ENCODE measurements at places on chromosomes 1 and 21.

- no peak for DNase-seq
These were observed 90.5 kb upstream of the TTC34 start for GRCh38 chr1:2891923-2892448.

DNA sequence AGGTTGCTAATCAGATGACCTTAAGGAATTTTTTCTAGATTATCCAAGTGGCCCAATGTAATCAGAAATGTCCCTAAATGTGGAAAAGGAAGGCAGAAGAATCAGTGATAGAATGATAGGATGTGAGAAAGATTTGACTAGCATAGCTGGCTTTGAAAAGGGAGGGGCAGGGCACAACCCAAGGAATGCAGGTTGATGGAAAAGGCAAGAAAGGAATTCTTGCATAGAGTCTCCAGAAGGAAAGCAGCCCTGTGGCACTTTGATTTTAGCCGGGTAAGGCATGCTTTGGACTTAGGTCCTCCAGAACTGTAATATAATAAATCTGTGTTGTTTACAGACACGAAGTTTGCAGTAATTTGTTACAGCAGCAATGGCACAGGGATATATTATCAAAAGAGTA lies 375.7 kb upstream of the B3GALT2 start:
- no peak for DNase-seq

GRCh38 chr21:24976238-24976637 lies 631.0 kb downstream of the MRPL39 start:
- DNase-seq: no peak

DNA sequence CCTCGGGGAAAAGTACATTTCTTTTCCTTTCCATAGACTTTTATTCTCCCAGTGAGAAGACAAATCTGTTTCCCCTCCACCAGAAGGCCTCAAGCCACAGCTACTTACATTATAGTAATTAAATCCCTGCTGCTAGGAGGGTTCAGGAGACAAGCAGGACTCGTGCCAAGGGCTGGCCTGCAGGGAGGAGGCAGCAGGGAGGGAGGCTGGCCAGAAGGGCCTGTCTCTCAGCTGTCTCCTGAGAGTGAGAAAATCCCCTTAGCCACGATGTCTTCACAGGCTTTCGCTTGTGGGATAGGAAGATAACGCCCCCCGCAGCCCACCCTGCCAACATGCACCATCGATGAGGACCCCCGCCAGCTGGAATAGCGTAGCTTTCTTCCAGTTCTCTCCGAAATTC lies 14.0 kb downstream of the KCNN3 start:
- no peak for DNase-seq

DNA sequence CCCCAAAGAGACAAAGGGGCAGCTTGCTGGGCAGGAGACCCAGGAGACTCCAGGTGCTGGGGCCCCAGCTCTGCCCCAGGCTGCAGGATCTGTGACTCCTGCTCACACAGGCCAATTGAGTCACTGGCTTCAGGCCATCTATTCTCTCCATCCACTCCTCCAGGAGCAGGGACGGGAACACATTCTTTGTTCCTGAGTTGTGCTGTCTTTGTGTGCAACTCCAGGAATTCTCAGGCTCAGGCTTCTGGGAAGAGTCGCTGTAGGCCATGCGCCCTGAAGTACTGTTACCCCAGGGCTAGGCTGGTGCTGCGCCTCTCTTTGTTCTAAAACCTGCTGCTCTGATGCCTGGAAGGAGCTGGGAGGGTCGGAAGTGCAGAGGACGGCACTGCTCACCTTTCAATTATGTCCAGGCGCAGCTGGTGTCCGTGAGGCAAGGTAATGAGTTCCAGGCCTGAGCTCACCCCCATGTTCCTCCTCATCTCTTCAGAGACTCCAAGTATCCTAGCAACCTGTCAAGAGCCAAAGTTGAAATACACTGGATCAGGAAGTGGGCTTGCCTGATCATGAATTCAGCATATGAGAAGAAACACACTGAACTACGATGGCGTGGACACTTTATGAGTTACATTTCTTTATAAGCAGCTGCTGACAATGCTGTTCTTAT lies 105.9 kb downstream of the BCAR3 start:
- no peak for DNase-seq

- DNase-seq: no peak
These were observed 100.2 kb downstream of the SSBP3 start for GRCh38 chr1:54305906-54306514.

GRCh38 chr1:212488436-212489283 lies 55.9 kb downstream of the NENF start:
- DNase-seq: no peak

DNA sequence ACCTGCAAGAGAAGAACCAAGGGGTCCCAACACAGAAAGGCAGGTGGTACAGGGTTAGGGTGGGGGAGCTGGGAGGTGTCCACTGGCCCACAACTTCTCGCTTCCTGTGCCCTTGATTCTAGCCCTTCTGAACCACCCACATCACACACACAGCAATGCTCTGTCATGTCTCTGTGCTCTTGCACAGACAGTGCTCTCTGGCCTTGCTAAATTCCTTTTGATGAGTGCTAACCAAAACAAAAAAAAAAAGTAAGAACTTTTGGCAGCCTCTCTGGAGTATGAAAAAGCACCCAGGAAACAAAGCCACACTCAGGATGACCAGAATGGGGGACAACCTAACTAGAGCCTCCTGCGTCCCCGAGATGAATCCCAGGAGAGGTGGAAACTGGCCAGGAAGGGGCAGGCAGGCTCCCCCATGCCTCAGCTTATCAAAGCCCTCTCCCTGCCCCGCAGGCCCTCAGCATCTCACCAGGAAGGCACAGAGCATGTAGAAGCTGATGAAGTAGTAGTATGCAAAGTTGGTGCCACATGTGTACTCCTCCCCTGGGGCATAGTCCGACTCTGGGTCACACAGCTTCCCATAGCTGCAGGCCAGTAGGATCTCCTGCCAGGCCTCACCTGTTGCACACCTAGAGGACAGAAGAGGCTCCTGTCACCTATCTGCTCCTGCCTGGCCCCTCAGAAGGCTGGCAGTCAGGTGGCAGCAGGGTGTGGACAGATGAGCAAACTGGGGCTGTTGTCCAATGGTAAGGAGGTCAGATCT lies 27.2 kb upstream of the KIF21B start:
- no peak for DNase-seq

- no peak for DNase-seq
These were observed 3.7 kb upstream of the SF3B4 start for GRCh38 chr1:149931212-149931790.

- DNase-seq: no peak
These were observed 73.6 kb downstream of the SKI start for GRCh38 chr1:2301607-2302291.

GRCh38 chr1:30678209-30678608 lies 45.2 kb downstream of the MATN1 start:
- DNase-seq: no peak

- DNase-seq: no peak
These were observed 94.5 kb downstream of the PRDM2 start for GRCh38 chr1:13794231-13795187.

DNA sequence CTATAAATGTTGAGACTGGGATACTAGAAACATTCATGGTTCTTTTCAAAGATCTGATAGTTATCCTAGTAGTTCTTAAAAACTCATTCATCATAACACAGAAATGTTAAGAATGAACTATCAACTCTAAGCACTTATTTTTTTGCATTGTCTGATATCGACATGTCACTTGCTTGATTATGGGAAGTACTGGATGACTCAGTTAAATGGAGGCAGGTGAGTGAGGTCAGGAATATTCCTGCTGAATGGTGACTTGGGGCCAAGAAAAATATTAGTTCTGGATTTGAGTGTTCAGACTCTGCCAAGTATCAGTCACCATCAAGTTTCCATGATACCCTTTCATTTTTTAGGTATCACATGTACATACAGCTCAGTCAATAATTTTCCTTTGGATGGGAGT lies 63.6 kb downstream of the NEK7 start:
- no peak for DNase-seq

- no peak for DNase-seq
These were observed 53.1 kb downstream of the VANGL2 start for GRCh38 chr1:160453443-160453842.

Data from esophagus squamous epithelium (tissue), 5 donors.